Activated CD8-positive, alpha-beta T cell treated with anti-CD3 and anti-CD28 coated beads for 36 hours (primary cell): ENCODE measurements at places on chromosomes 11 and 22. TPM values are rescaled to one million over a fixed set of nuclear protein-coding genes. Genes with fewer than 3 reads are reported as not detected.
A peak's percentile ranks its signal among the peaks of the same experiment; 100 is the strongest.

- no peak for DNase-seq
- peak overlapping the region; percentile 21 for H3K27ac ChIP-seq
- H3K27me3 ChIP-seq, result no peaks in the 10 kb centered on the region
- peaks cover 64% of the 10 kb centered on the region for H3K4me1 ChIP-seq
- no peak overlapping the region for H3K4me3 ChIP-seq
Measured at GRCh38 chr11:60996381-60997138, 25.1 kb downstream of the CD6 start.

DNA sequence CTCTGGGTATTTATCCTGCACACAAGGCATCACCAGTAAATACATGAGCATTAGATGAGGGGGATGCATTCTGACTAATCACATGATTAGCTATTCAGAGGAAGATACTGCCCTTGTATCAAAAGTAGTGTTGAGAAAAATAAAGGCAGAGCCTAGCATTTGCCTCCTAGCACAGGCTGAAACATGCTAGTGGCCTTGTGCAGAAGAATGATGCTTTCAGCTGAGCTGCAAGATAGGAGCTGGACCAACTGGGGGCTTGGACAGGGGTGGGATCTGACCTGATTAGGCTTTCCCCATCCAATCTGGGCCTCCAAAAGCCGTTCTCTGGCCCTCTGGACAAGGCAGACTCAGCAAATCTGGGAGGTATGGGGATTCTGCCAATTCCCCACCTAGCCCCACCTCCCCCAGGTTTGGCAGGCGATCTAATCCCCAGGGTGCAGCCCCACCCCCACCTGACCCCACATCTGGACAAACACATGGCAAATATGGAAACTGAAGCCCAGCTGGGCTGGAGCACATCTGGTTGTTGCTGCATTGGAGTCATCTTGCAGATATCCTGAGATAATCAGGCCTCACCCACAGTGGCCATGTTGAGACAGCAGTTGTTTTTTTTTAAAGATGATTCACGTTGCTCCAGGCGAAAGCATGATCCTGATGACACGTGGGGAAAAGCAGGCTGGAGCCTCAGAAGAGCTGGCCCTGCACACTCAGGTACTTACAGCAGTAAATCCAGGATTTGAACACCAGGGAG lies 4.4 kb upstream of the MISFA start:
- no peak overlapping the region for H3K27ac ChIP-seq
- peaks cover 8% of the 10 kb centered on the region for H3K4me1 ChIP-seq
- H3K36me3 ChIP-seq, result no peaks in the 10 kb centered on the region
- no peaks in the 10 kb centered on the region for H3K27me3 ChIP-seq
- no peak for DNase-seq

DNA sequence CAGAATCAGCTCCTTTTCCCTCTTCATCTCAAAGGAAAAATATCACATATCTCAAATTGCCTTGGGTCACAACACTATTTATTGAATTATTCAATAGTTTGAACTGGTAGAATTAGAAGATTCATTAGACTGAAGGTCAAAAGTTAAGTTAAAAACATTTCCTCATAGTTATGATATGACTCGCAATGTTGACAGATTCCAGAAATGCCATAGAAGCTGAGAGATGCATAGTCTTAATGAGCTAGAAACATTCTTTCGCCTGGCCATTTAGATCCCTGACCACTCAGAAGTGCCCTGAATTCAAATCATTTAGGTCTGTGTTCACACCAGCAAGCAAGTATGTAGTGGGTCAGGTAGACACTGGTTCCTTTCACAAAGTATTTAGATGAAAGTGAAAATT lies 44.4 kb downstream of the FAT3 start:
- H3K36me3 ChIP-seq, result no peaks in the 10 kb centered on the region
- H3K27ac ChIP-seq, result no peak overlapping the region
- H3K4me3 ChIP-seq, result no peak overlapping the region
- no peak for DNase-seq
- H3K4me1 ChIP-seq, result no peaks in the 10 kb centered on the region

GRCh38 chr11:1389932-1390568 lies at the start of gene BRSK2:
Gene BRSK2 (plus strand): TSS chr11:1389934. CDS start chr11:1390285, 351 bp downstream.
- peak within 1 kb of the TSS; percentile 69 for H3K4me3 ChIP-seq
- H3K27ac ChIP-seq, result no peak within 1 kb of the TSS
- no peak for DNase-seq
- peaks cover 21% of the 10 kb centered on the region for H3K27me3 ChIP-seq

- no peak overlapping the region for H3K4me3 ChIP-seq
- H3K36me3 ChIP-seq, result no peaks in the 10 kb centered on the region
- peaks cover 2% of the 10 kb centered on the region for H3K27me3 ChIP-seq
- H3K4me1 ChIP-seq, result peaks cover 11% of the 10 kb centered on the region
- DNase-seq, result no peak
Measured at GRCh38 chr22:35555483-35555890, 14.9 kb downstream of the RASD2 start.

DNA sequence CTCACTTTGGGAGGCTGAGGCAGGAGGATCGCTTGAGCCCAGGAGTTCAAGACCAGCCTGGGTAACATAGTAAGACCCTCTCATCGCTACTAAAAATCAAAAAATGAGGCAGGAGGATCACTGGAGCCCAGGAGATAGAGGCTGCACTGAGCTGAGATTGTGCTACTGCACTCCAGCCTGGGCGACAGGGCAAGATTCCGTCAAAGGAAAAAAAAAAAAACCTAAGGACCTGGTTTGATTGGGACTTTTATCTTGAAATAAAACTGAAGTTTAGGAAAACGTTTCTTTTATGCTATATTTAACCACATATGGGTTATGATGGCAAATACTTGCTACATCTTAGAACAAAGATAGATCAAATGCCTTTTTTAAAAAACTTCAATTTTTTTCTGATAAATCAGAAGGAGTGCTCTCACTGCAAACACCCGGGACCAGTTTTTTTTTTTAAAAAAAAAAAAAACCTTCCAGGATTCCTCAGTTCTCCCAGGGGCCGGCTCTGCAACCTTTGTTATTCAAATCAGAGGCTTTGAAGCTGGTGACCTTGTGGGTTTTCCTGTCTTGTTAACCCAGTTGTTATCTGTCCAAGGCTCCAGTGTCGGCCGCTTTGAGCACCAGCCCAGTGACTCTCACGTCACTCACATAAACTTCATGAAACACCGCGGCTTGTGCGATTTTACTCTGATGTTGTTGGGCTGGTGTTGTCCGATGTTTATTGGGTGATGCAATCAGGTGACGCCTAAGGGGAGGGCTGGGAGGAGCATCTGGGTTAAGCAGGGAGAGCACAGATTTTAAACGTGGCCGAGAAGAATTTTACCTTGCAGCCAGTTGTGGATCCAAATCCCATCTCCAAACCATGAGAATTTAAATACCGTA lies 24.7 kb upstream of the SLC22A12 start:
- no peaks in the 10 kb centered on the region for H3K27me3 ChIP-seq
- DNase-seq, result peak; percentile 43
- H3K36me3 ChIP-seq, result no peaks in the 10 kb centered on the region
- no peaks in the 10 kb centered on the region for H3K4me1 ChIP-seq
- no peak overlapping the region for H3K27ac ChIP-seq

- H3K4me1 ChIP-seq, result no peaks in the 10 kb centered on the region
- H3K27me3 ChIP-seq, result no peaks in the 10 kb centered on the region
- no peak overlapping the region for H3K4me3 ChIP-seq
- no peak for DNase-seq
Measured at GRCh38 chr22:44436736-44437135, 61.3 kb downstream of the RTL6 start.

DNA sequence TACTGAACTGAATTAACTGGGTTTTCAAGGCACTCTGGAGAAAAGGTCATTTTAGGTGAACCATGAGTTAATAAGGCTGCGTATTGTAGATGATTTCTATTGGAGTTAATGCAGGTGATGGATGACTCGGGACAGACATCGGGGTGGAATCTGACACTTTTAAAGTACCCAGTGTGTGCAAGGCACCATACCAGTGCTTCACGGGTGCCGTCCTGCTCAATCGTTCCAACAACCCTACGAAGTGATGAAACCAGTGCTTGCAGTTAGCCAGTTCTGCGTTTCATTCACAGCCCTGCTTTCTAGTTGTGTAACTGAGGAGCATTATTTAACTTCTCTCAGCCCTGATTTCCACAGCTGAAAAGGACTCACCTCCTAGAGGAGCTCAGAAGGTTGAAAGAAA lies 216.5 kb downstream of the BARX2 start:
- H3K27ac ChIP-seq, result no peak overlapping the region
- no peak for DNase-seq
- no peaks in the 10 kb centered on the region for H3K4me1 ChIP-seq
- no peaks in the 10 kb centered on the region for H3K36me3 ChIP-seq
- peaks cover 3% of the 10 kb centered on the region for H3K27me3 ChIP-seq
- no peak overlapping the region for H3K4me3 ChIP-seq

- no peaks in the 10 kb centered on the region for H3K27me3 ChIP-seq
- no peaks in the 10 kb centered on the region for H3K36me3 ChIP-seq
- DNase-seq, result no peak
- no peaks in the 10 kb centered on the region for H3K4me1 ChIP-seq
Measured at GRCh38 chr11:78920329-78920728, 345.7 kb upstream of the NARS2 start.

- H3K27me3 ChIP-seq, result peaks cover 6% of the 10 kb centered on the region
- H3K4me3 ChIP-seq, result no peak overlapping the region
- H3K36me3 ChIP-seq, result no peaks in the 10 kb centered on the region
Measured at GRCh38 chr11:7332962-7333361, 81.3 kb downstream of the SYT9 start.

GRCh38 chr11:126748100-126748791 lies 252.3 kb downstream of the KIRREL3 start:
- no peaks in the 10 kb centered on the region for H3K4me1 ChIP-seq
- H3K36me3 ChIP-seq, result no peaks in the 10 kb centered on the region
- no peak overlapping the region for H3K27ac ChIP-seq
- H3K4me3 ChIP-seq, result no peak overlapping the region
- peaks cover 2% of the 10 kb centered on the region for H3K27me3 ChIP-seq

DNA sequence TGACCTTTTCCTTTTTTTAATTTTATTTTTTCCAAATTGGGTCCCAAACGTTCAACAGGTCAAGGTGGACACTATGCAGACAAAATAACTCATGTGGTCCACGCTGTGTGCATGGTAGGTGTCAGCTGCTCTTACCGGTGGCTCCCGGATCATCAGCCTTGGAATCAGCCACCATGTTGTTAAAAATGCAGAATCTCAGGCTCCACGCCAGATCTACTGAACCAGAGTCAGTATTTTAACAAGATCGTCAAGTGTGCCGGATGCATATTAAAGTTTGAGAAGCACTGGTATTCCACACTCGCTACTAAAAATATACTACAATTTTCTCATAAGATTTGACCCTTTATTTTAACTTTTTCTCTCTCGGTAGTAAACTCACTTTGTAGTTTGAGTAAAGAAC lies 553 bp upstream of the LDLRAD3 start:
- peaks cover 46% of the 10 kb centered on the region for H3K27me3 ChIP-seq
- peaks cover 5% of the 10 kb centered on the region for H3K4me1 ChIP-seq
- no peak overlapping the region for H3K27ac ChIP-seq
- no peak for DNase-seq
- H3K36me3 ChIP-seq, result no peaks in the 10 kb centered on the region

- peak; percentile 40 for DNase-seq
- no peak overlapping the region for H3K4me3 ChIP-seq
- no peak overlapping the region for H3K27ac ChIP-seq
- no peaks in the 10 kb centered on the region for H3K36me3 ChIP-seq
- no peaks in the 10 kb centered on the region for H3K27me3 ChIP-seq
Measured at GRCh38 chr11:86202013-86202336, 42.6 kb upstream of the EED start.

DNA sequence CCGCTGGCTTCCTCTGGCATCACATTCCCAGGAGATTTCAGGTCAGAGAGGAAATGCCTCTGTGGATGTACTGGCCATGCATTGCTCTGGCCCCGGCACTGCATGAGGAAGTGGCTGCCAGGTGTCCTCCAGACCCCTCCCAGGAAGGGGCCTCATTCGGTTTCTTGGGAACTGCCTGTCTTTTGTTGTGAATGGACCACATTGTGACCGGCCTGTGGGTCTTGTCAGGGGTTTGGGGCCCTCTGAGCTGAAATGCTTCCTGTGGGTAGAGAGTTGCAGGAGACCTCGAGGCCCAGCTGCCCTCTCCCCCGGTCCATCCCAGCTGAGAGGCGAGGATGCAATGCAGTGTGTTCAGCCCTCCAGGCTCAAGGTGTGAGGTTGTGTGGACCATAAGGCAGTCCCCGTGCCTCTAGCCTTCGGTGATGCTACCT lies 18.8 kb upstream of the ST3GAL4 start:
- peaks cover 8% of the 10 kb centered on the region for H3K36me3 ChIP-seq
- H3K27me3 ChIP-seq, result no peaks in the 10 kb centered on the region
- peak overlapping the region; percentile 31 for H3K27ac ChIP-seq
- peaks cover 14% of the 10 kb centered on the region for H3K4me1 ChIP-seq

DNA sequence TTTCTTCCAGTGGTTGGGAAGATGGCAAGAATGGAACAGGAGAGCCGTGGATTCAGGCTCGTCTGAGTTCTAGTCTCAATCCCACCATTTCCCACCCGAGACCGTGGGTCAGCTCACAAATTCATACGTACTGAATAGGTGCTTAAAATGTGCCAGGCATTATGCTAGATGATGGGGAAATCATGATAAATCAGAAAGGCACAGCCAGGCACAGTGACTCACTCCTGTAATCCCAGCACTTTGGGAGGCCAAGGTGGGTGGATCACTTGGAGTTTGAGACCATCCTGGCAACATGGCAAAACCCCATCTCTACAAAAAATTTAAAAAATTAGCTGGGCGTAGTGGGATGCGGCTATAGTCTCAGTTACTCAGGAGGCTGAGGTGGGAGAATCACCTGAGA lies 7.1 kb downstream of the TRIOBP start:
- H3K27me3 ChIP-seq, result no peaks in the 10 kb centered on the region
- no peak overlapping the region for H3K27ac ChIP-seq
- peaks cover 8% of the 10 kb centered on the region for H3K36me3 ChIP-seq
- DNase-seq, result no peak
- no peak overlapping the region for H3K4me3 ChIP-seq

DNA sequence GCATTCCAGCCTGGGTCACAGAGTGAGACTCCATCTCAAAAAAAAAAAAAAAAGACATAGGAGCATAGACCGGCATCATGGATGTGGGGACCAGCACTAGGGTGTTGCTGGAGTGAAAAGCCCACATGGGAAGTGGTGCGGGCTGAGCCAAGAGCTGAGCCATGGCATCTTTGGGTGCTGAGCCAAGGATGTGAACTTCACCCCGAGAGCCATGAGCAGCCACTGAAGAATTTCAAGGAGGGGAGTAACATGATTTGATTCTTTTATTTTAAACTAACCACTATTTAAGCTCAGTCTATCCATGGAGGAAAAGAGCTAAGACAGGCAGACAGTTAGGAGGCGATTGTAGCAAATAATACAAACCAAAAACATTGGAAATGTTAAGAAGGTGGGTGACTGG lies 57.4 kb downstream of the AHNAK start:
- H3K27ac ChIP-seq, result no peak overlapping the region
- no peak overlapping the region for H3K4me3 ChIP-seq
- no peaks in the 10 kb centered on the region for H3K36me3 ChIP-seq
- DNase-seq, result no peak
- H3K27me3 ChIP-seq, result no peaks in the 10 kb centered on the region
- H3K4me1 ChIP-seq, result peaks cover 2% of the 10 kb centered on the region

GRCh38 chr22:27794226-27794625 lies 7.3 kb downstream of the MN1 start:
- no peak overlapping the region for H3K4me3 ChIP-seq
- no peaks in the 10 kb centered on the region for H3K4me1 ChIP-seq
- H3K27me3 ChIP-seq, result peaks cover 2% of the 10 kb centered on the region
- DNase-seq, result no peak
- H3K36me3 ChIP-seq, result no peaks in the 10 kb centered on the region

- no peak overlapping the region for H3K27ac ChIP-seq
- H3K4me1 ChIP-seq, result peaks cover 10% of the 10 kb centered on the region
- no peaks in the 10 kb centered on the region for H3K36me3 ChIP-seq
- no peak overlapping the region for H3K4me3 ChIP-seq
- H3K27me3 ChIP-seq, result peaks cover 16% of the 10 kb centered on the region
- DNase-seq, result no peak
Measured at GRCh38 chr22:30538280-30538679, 8.3 kb downstream of the SEC14L6 start.

TMPRSS13 gene
- total RNA-seq, result 4.7 TPM

OR5D13 gene
- total RNA-seq, result not detected
